CD8-positive, alpha-beta memory T cell (primary cell): ENCODE measurements at places on chromosomes 7 and 10.

- H3K27ac ChIP-seq, result no peak overlapping the region
- no peak overlapping the region for H3K4me3 ChIP-seq
These were observed 171.8 kb downstream of the SEMA3D start for GRCh38 chr7:85014936-85015660.

- peaks cover 86% of the 10 kb centered on the region for H3K27me3 ChIP-seq
- no peak for DNase-seq
- H3K27ac ChIP-seq, result no peak overlapping the region
These were observed 287.5 kb upstream of the NFE2L3 start for GRCh38 chr7:25864511-25864910.

DNA sequence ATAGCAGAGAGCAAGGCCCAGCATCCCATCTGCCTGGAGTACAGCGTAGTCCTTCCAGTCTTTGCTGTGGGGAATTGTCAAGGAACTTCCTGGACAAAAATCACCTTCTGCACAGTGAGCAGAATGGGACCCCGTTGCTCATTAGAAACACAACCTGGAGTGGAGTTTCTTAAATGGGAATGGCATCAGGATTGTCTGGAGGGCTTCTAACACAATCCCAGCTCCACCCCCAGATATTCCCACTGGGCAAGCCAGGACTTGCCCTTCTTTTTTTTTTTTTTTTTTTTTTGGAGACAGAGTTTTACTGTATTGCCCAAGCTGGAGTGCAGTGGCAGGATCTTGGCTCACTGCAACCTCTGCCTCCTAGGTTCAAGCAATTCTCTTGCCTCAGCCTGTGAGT lies 356.4 kb downstream of the GALNT17 start:
- no peaks in the 10 kb centered on the region for H3K4me1 ChIP-seq
- DNase-seq, result no peak
- H3K36me3 ChIP-seq, result no peaks in the 10 kb centered on the region
- H3K4me3 ChIP-seq, result no peak overlapping the region

- H3K27me3 ChIP-seq, result no peaks in the 10 kb centered on the region
- H3K27ac ChIP-seq, result no peak overlapping the region
- no peaks in the 10 kb centered on the region for H3K36me3 ChIP-seq
- no peaks in the 10 kb centered on the region for H3K4me1 ChIP-seq
These were observed 101.3 kb downstream of the COL13A1 start for GRCh38 chr10:69902835-69903535.

DNA sequence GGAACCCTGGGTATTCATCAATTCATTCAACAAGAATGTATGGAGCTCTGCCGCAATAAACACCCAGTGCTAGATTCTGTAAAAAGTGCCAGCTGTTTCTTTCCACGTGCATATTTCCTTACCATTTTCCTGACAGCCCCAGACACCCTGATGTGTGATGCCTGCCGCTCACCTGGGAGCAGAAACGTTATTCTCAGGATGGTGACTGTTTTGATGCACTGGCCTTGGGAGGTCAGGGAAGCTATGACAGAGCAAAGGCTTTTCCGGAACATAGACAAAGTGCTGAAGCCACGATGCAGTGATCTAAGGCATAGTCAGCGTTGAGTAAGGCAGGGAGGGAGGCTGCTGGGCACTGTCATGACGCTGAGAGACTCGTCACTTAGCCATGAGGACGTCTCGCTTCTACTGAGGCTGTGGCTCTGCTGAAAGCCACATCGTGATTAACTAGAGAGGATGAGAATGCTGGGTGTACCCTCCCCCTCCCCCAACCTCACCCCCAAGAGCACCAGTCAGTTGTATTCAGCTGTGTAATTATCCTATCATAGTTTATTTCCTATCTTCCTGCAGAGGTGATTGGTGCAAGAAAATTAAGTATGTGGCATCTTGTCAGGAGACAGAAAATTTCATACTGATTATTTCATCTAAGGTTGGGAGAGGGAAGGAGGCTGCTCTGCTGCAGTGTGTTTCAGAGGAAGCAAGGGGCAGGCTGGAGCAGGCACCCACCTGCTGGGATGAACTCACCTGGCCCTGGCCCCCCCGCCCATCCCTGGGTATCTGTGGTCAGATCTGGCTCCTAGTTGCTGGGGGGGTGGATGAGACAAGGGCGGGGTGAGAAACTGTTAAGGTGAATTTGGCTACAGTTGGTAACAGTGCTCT lies 48.8 kb upstream of the SMNDC1 start:
- peaks cover 46% of the 10 kb centered on the region for H3K4me1 ChIP-seq
- H3K4me3 ChIP-seq, result no peak overlapping the region
- no peaks in the 10 kb centered on the region for H3K27me3 ChIP-seq

DNA sequence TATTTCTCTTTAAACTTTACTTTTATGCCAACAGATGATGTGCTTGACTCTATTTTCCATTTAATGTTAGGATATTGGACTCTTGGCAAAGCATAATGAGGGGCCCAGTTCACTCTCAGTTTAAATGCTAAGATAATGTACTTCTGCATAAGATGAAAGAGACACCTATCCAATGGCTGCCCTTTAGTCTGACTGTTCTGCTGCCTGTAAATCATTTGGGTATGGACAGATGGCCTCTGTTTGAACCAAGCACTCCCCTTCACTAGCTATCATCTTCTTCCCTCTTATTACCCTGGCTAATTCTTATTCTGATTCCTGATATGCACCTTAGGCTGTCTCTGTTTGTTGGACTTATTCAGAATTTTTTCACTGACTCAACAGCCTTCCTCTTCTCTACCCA lies 72.1 kb downstream of the SEM1 start:
- H3K4me3 ChIP-seq, result no peak overlapping the region
- H3K4me1 ChIP-seq, result no peaks in the 10 kb centered on the region
- no peaks in the 10 kb centered on the region for H3K36me3 ChIP-seq
- no peak overlapping the region for H3K27ac ChIP-seq
- H3K27me3 ChIP-seq, result no peaks in the 10 kb centered on the region

GRCh38 chr7:157981778-157982177 lies 605.8 kb downstream of the PTPRN2 start:
- no peaks in the 10 kb centered on the region for H3K27me3 ChIP-seq
- H3K4me1 ChIP-seq, result no peaks in the 10 kb centered on the region
- H3K36me3 ChIP-seq, result no peaks in the 10 kb centered on the region
- no peak for DNase-seq
- H3K27ac ChIP-seq, result no peak overlapping the region

DNA sequence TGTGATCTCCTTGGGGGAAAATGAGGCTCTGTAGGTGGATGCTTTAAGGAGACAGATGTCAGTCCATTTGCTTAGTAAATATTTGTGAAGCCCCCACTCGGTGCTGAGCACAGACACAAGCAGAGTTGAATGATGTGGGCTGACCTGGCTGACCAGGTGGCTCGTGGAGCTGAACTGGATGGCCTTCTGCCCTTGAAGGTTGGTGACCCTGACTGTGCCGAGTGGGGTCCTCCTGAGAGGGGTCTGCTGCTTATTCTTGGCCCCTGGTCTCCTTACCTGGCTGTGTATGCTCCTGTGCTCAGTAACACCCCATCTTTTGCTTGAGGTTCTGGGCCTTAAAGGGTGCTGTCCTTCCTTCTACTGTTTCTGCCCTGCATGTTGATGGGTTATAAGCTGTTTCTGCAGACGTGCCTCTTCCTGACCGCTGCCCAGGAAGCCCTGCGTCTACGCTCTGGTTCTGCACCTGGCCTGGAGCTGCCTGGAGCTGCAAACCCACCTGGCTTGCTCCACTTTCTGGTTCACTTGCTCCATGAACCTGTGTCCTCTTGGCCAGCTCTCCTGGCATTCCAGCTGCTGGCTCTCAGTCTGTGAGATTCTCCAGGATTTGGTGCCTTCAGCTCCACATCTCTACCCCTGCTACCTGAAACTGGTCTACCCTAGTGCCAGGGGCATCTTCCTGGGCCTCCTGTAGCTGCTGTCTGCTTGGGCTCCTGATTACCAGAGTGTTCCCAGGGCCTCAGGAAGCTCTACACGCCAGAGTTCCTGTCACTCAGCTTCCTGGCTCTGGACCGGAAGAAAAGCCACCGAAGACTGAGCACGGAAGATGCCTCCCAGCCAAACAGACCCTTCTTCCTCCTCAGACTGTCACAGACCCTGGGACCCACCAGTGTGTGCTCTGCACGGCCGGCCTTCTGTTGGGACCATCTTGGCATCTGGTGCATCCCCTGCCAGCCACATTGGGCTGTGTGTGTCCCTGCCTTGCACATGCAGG lies 76.5 kb downstream of the ADCY1 start:
- DNase-seq, result no peak
- H3K36me3 ChIP-seq, result no peaks in the 10 kb centered on the region
- H3K4me1 ChIP-seq, result no peaks in the 10 kb centered on the region
- H3K27me3 ChIP-seq, result no peaks in the 10 kb centered on the region

DNA sequence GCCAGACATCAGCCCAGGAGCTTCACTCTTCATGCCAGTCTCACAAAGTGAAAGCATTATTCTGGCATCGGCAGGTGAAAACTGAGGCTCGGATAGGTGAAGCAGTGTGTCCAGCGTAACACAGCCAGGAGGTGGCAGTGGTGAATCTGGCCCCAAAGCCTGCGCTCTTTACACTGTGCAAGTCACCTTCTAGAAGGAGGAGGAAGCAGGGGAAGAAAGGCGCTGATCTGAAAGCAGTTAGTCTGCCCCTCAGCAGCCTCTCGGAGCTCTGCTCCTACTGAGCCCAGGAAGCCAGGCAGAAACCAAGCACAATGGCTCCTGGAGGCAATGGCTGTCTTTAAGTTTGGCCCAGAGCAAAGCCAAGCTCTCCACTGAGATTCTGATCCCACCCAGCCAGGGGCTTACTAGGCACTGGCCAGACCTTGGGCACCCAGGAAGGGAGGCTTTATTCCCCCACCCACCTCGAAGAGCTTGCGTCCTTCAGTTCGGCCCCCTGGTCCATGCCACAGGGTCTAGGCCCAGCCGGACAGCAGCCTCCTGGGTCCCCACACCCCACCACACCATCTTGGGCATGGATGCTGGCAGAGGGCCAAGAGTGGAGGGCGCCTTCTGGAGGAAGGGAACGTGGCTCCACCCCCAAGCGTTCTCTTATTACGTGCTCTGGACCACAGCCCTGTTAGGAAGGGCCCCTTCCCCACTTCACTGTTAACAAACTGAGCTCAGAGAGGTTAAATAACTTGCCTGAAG lies 104.5 kb downstream of the GRID1 start:
- no peaks in the 10 kb centered on the region for H3K27me3 ChIP-seq
- no peak overlapping the region for H3K4me3 ChIP-seq
- DNase-seq, result no peak

GRCh38 chr10:128894641-128895040 lies 572.4 kb upstream of the MGMT start:
- H3K36me3 ChIP-seq, result no peaks in the 10 kb centered on the region
- H3K27ac ChIP-seq, result no peak overlapping the region
- no peak overlapping the region for H3K4me3 ChIP-seq
- H3K27me3 ChIP-seq, result no peaks in the 10 kb centered on the region
- H3K4me1 ChIP-seq, result no peaks in the 10 kb centered on the region

DNA sequence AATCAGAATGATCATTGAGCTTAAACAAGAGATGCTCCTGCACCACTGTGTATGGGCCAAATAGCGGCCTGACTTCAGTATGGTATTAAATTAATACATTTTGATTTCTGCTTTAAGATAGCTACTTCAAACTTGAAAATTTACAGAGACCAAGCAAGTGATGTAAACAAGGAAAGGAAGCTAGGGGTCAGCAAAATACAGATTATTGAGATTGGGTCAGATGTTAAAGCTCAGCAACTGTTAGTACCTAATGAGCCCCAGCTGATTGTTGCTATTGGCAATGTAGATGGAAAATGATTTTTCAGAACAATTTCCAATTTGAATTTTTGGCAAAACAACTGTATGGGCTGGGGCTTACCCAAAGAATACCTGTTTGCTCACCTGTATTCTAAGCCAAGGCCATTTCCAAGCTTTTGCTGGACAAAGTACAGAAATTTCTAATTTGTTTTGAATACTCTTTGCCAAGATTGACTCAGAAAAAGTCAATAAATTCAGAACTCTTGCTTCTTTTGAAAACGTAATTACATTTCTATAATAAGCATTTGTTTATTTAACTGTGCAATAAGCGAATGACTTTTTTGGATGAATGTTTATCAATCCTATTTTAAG lies 23.0 kb upstream of the DLD start:
- no peak overlapping the region for H3K4me3 ChIP-seq
- H3K4me1 ChIP-seq, result peaks cover 4% of the 10 kb centered on the region
- no peaks in the 10 kb centered on the region for H3K36me3 ChIP-seq
- no peak overlapping the region for H3K27ac ChIP-seq

- no peaks in the 10 kb centered on the region for H3K27me3 ChIP-seq
- H3K36me3 ChIP-seq, result no peaks in the 10 kb centered on the region
- H3K4me1 ChIP-seq, result no peaks in the 10 kb centered on the region
- no peak for DNase-seq
These were observed 123.4 kb downstream of the MYO3A start for GRCh38 chr10:26057466-26057865.
